NCI-H2107 (cell line): ENCODE measurements at places on chromosomes 5 and 9.

DNA sequence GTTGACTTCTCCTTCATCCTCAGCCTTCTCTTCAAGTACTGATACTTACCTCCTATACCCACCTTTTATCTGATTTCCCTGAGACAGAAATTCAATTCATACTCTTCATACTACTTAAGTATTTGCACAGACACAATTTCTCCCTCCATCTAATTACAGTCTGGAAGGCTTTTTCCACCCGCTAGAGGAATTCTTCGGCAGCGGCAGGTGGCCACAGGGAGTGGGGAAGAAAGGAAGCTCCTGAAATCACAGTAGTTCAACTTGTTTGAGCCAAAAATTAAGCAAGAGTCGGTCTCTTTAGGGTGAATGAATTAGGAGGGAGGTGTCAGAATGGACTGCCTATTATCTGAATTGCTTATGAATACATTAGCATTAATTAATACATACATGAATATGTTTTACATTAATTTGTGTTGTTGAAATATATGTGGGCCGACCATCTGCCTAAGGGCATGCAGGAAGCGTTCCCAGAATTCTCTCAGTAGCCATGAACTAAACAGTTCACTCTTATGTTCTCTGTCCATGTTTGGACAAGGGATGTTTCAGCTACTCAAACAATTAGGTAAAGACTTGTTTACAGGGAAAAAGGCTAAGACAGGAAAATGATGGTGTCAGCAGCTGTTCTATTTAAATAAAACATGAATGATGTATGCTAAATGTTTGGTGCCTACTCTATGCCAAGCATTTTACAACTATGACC, 101.4 kb upstream of the SMARCA2 start:
- DNase-seq = no peak

GRCh38 chr5:180021900-180022299, 49.7 kb downstream of the RNF130 start:
- no peak for DNase-seq

DNA sequence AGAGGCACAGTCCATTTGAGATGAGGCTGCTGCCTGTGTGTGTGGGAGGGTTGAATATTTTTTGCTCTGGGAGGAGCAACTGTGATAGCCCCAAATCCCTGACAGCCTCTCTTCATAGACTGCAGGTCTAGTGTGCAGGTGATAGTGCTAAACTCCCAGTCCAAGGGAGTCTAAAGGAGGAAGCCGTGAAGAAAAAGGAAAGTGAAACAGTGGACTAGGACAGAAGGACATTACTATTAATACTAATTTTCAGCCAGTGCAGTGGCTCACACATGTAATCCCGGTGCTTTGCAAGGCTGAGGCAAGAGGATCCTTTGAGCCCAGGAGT, 295.0 kb downstream of the PDE4D start:
- no peak for DNase-seq

GRCh38 chr5:87786471-87786870, 373.7 kb upstream of the CCNH start:
- DNase-seq = no peak
